ENCODE measurements at places on chromosomes 11 and 22.

DNA sequence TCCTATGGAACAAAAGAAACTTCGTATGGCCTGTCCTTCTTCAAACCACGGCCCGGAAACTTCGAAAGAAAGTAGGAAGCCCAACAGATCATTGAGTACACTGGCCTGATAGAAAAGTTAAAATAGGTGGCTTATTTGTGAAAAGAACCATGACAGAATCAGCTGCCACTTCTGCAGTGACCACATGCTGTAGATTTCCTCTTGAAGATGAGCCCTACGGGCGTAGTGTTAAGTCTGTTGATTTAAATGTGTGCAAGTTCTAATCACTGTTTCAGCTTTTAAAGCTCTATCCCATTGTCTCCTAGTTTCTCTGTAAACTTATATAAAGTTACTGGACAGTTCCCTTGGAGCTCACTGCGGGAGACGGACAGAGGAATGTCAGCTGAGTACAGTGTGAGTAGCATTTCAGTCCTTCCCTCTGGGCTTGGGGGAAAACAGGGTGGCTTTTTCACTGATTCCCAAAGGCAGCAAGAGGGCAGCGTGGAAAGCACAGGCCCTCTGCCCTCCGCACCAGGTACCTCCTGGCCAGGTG is 17.8 kb downstream of the SAMM50 start:
- no peak for DNase-seq

DNA sequence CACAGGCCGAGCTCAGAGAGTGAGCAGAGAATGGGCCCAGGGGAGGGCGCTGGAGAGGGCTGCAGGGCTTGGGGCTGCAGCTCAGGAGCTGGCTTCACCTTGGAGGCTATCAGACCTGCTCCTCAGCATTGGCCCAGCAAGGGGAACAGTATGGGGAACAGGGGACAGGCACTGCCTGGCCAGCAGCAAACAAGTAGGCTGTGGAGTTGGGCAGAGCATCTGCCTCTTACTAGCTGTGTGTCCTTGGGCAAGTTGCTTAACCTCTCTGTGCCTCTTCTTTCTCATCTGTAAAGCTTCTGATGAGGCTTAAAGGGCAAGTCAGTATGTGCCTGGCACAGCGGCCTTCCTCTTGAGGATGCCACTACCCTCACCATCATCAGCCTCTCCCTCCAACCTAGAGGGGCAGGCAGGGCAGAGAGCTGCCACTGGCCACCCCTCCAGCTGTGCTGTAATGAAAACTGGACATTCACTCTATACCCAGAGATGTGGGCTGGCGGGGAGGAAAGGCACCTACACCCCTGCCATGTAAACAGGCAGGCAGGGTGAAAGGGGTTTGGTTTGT is 7.5 kb upstream of the CDKN1C start:
- DNase-seq, result peak; percentile 40

DNA sequence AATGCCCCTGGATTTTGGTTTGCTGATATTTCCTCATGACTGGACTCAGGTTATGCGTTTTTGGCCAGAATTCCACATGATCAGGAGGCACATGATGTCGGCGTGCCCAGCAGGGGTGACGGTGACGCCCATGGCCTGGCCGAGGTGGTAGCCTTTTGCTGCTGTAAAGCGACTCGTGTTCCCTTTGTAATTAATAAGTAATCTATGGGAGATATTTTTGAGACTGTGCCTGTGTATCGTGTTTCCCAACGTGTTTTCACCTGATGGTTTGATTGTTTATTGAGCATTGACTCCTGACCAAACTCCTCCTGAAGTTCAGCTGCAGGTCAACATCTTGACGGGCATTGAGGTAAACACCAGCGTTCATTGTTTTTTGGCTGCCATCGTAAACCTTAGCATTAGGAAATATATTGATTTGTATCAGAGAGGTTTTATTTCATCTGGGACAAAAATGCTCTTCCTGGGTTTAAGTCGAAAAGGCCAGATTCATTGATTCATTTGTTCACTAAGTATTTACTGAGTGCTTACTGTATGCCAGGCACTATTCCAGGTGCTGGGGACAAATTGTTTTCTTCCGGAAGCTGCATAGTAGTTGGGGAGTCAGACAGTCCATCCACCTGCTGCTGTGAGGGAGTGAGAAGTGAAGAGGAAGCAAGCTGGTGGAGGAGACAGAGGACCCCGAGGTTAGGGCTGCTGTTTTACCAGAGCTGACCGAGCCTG is 23.6 kb downstream of the DCPS start:
- no peak for DNase-seq

GRCh38 chr11:85806016-85806415 is 4.9 kb downstream of the SYTL2 start:
- DNase-seq, result no peak

- DNase-seq, result no peak
Observed at GRCh38 chr11:17703951-17704350, 15.4 kb upstream of the MYOD1 start.

GRCh38 chr11:121131656-121132055 is 30.6 kb downstream of the TECTA start:
- no peak for DNase-seq

GRCh38 chr11:62446091-62446490 is 27.3 kb downstream of the SCGB1A1 start:
- no peak for DNase-seq

DNA sequence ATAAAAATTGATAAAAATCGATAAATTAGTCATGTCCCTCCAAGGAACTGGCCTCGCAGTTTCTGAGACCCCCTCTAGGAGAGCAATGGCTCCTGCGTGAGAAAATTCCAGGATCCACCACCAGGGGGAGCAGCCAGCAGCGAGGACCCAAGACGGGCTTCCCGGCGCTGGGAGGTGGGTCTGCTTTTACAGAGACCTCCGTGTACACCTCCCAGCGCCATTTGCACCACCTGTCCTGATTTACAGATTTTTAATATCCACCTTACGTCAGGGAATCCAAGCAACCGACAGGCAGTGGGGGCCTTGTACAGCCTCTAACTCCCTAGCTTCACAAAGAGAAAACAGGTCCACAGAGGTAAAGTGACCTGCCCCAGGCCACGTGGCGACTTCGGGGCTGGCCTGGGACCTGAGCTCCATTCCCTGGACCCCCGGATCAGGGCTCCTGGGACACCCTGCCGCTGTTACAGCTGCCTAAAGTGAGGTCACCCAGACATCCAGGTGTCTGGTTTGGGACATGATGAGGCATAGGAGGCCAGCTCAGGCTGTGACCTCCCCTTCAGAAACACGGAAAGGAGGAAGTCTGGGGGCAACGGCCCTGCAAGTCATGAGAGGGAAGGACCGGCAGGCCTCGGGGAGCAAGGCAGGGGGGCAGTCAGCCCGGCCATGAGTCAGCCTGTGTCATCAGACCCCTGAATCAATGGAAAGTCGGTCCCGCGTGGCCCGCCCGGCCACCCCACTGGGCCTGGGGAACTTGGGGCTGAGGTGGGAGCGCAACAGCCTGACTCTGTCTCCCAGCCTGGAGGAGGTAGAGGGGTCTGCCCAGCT is 3.5 kb downstream of the OSM start:
- peak; percentile 83 for DNase-seq

GRCh38 chr11:19281555-19281954 is 40.8 kb upstream of the E2F8 start:
- DNase-seq, result no peak

- DNase-seq, result no peak
Observed at GRCh38 chr11:122186439-122187080, 70.5 kb upstream of the BLID start.

DNA sequence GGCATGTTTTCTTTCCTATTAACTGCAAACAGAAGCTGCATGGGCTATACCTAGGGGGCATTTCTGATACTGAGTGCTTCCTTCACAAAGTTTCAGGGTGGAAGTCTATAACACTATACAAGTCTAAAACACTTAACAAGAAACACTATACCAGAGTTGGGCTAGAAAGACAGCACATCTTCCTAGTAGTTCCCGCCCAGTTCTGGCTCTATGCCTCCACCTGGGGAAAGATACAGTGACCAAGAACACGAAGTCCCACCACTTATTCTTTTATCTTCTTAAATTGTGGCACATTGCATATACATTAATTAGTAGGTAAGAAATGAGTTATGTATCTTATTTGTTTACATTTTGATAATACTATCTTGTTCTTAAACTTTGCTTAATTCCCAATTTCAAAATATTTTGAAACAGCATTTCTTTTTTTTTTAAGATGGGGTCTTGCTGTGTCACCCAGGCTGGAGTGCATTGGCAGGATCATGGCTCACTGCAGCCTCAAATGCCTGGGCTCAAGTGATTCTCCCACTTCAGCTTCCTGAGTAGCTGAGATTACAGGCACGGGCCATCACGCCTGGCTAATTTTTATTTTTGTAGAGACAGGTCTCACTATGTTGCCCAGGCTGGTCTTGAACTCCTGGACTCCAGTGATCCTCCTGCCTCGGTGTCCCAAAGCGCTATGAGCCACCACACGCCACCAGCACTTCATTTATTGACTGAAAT is 18.2 kb upstream of the NDUFC2 start:
- DNase-seq, result no peak

DNA sequence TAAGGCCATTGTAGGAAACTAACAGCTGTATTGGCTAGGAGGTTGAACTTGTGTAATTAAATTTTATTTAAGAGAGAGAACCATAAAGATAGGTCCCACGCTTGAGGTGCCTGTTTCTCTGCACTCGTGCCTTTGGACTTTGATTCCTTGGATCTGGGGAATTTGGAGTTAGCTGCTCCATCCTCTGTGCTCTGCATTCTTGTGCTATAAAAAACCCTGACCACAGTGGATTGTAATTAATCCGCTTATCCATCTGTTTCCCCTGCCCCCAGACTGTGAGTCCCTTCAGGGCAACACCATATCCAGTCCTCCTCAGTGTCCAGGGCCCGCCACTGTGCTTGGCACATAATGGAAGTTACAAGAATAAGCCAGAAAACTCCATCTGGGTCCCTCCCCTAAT is 169.8 kb downstream of the SPON1 start:
- no peak for DNase-seq

GRCh38 chr11:42571131-42571877 is 740.5 kb upstream of the API5 start:
- no peak for DNase-seq

GRCh38 chr11:108985236-108985944 is 320.5 kb downstream of the DDX10 start:
- no peak for DNase-seq

- DNase-seq, result no peak
Observed at GRCh38 chr11:31714840-31715239, 96.3 kb downstream of the PAX6 start.

GRCh38 chr11:120304526-120304925 is 20.6 kb upstream of the TLCD5 start:
- DNase-seq, result no peak

DNA sequence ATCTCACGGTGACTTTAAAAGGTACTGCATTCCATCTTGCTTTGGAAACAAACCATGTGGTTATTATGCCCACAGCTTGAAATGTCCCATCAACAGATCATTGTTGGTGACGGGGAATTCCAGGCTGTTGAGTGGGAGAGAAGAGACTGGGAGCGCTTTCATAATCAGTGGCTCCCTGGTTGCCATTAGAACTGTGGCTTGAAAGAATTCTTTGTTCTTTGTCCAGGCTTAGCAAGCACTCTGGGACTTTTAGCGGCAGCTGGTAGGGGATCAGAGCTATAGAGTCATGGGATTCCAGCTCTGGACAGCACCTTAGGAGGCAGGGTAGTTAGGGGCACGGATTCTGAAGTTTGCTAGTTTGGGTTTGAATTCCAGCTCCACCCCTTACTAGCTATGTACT is 22.0 kb downstream of the MMP20 start:
- no peak for DNase-seq

GRCh38 chr11:46119352-46120216 is 1.7 kb downstream of the PHF21A start:
- peak; percentile 85 for DNase-seq

GRCh38 chr22:39087881-39088684 is 9.0 kb upstream of the APOBEC3H start:
- no peak for DNase-seq

- no peak for DNase-seq
Observed at GRCh38 chr11:35971841-35972422, 28.1 kb downstream of the LDLRAD3 start.

DNA sequence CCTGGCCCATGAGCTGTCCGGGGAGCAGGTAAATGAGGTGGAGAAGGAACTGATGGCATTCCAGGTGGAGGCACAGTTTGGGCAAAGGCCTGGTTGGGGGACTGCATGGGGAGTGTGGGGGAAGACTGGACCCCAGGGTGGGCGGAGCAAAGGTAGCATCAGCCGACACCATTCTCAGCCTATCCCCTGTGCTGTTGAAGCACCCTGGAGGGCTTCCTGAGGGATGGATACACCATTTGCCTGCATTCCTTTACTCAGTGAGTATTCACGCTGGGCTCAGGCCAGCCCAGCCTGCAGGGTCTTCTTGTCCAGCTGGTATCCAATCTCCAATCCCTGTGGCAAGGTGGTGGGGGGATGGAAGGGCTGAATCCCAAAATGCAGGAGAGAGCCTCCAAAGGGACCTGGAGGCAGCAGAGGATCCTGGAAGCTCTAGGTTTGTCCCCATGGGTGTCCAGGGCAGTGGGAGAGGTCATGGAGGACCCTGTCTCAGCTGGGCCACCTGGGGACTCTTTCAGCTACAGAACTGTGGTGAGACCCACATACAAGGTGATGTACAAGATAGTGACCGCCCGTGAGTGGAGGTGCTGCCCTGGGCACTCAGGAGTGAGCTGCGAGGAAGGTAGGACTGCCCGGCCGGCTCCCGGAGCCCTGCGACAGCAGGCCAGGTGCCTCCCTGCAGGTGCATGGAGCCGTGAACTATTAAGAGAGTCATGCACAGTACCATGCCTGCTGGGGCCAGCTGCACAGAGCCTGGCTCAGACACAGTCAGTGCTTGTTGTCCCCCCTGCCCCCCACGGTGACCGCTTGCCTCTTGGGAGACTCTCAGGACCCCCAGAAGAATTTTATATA is 9.5 kb downstream of the EMID1 start:
- no peak for DNase-seq

DNA sequence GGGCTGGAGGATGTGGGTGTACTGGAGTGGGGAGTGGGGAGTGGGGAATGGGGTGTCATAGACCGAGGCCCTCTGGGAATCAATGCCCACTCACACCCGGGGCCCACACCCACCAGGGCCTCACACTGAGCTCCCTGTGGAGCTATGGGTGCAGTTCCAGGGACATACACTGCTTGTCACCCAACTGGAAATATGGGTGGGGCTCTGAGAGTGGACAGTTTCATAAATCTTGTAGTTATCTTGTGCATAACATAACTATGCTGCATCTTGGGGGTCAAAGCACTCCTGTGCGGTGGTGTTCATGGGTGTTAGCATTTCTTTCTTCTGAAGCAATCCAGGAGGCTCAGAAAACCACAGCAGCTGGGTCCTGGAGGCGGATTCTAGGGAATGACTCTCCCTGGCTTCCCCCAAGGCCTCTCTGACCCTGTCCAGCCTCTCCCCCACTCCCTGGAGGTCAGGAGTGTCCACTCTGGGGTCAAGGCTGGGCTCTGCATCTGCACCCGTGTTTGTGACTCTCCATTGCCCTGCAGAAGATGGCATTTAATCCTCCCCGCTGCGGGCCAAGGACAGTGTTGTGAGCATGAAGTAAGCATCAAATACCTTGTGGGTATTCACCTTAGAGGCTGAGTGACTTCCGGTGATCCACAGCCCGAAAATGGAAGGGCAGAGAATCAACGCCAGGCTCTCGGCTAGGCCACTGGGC is 172.5 kb downstream of the CTTN start:
- DNase-seq, result no peak

GRCh38 chr11:132610216-132610615 is 922.1 kb downstream of the OPCML start:
- no peak for DNase-seq

Data from CD4-positive, alpha-beta T cell treated with Interleukin-15 for 1 hour (primary cell).